ENCODE measurements at places on chromosomes 13 and 19.
A peak's percentile ranks its signal among the peaks of the same experiment; 100 is the strongest.

DNA sequence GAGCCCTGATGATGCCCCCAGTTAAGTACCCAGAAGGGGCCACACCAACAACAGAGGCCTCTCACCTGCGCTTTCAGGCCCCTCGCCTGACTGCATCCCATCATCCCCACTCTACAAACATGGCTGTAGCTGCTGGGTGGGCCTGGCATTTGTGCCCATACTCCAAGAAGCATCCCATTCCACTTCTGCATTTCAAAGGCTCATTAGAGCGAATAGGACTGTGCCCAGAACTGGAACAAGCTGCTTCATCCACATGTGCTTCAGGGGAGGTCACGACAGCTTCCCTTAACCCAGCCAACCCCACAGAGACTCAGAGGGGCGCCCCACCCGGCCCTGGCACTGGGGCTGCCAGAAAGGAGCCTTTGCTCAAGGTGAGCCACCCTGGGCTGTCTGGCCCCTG, 156.9 kb downstream of the SIPA1L3 start:
- no peak for DNase-seq

- DNase-seq, result no peak
Observed at GRCh38 chr19:11444059-11444458, 8.6 kb downstream of the PRKCSH start.

DNA sequence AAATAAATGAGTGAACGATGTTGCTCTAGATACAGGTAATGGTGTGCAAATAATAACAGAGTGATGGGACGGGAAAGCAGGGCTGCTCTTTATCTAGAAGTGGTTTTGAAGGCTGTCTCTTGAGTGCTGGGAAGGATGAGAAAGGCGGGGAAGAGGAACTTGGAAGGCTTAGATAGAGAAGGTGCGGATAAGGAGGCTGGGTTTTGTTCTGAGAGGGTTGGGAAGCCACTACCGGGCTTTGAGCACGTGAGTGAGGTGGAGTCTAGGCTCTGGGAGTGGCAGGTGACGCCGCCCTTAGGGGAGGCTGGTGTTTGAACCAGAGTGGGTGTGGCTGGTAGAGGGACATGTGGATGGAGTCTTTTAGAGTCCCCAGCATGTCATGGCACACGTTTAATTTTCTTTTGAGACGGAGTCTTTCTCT, 811 bp downstream of the ARMC6 start:
- peak; percentile 66 for DNase-seq

DNA sequence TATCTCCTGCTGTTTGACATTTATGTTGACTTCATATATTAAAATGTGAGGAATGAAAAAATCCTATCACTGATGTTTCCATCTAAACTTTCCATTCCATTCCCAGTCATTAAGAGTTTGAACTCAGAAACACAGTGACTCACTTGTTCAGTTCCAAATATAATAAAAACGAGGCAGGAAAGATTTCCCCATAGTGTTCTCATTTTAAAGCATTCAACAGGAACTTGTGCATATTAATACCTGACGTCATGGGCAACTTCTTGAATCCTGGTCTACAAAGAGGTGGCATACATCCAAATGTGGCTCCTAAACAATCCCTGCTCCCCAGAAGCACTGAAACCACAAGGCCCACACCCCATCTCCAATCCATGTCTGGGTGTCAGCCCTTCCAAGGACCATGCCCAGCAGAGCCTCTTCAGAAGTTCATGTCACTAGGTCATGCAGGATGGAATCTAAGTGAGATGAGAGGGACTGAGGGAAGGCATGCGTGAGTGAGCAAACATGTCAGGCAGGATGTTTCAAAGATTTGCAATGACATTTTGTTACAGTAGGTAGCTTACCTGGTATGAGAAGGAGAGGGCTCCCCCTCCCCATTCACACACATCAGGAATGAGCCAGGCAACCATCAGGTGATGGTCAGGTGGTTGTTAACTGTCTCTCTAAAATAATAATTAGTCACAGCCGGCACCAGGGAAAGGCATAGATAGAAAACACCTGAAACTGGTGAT, 9.4 kb upstream of the ERVV-2 start:
- no peak for DNase-seq

DNA sequence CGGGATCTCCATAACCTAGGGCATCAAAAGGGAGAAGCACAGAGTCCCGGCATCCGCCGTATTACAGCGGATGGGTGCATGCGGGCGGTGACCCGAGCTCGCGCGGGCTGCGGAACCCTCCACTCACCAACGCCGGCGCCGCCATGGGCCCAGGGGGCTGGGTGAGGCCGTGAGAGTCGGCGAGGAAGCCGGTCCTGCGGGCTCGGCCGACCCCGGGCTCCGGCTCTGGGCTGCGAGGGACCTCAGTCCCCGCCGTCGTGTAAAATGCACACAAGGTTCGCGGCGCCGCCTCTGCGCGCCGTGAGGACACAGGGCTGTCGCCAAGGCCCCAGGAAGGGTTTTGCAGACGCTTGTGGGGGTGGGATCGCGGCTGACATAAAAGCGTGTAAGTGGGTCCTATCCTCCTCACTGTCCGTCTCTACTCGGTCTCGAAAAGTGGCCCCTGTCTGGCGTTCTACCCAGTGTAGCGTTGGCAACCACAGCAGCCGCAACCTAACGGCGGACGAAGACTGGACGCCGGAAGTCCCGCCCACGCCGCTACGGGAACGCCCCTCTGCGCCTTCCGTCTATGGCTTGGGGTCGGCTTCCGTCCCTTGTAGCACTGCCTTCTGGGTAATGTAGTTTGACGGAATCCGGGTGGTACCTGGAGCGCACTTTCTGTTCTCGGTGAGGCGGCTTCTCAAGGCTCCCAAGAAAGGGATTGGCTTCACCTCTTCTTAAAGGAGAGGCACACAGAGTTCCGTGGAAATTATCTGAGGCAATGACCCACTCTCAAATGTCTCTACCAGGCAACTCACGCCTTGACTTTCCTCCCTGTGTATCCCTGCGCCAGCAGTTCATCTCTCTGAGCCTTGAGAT, at the start of gene ZNF599:
Gene ZNF599, minus strand, starts transcription at position 519 of the 858 bp plus-strand sequence. Its CDS starts 374 bp downstream, at position 145.
- peak; percentile 82 for DNase-seq

- no peak for DNase-seq
Observed at GRCh38 chr13:97567510-97568243, 133.7 kb downstream of the RAP2A start.

DNA sequence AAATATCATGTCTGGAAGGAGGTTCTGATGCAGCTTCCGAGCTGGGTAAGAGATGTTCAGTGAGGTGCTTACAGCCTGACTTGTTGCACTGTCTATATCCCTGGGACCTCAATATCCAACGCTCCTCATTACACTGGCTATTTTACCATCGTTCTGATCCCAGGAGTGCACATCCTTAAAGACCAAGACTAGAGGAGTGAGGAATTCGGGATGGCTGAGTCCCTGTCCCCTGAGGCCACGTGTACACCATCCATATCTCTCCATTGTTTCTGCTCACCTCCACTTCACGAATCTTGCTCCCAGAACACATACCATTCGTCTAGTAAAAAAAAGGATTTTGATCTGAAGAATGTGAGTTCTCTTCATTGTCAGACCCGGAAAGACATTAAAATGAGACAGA, at the start of gene OR7G2:
Gene OR7G2, minus strand, starts transcription at position 101 of the 400 bp plus-strand sequence. CDS start 4,232 bp downstream, outside the sequence.
- no peak for DNase-seq

DNA sequence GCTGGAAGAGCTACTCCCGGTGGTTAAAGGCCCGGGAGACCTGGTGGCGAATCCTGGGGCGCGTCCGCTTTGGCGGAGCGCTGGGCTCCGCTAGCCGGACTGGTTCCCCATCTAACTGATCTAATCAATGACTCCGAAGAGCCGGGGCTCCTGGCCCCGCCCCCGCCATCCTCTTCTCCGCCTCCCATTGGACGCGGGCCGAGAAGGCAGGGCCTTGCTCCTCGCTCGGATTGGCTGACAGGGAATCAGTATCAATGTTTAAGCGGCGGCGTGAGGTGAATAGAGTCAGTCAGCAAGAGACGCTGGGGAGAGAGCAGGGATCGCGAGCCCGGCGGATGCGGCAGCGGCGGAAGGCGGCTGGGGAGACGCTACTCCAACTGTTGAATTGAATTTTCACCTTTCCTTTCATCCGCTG, 1.7 kb upstream of the PCDH17 start:
- DNase-seq, result peak; percentile 99

GRCh38 chr13:44305917-44306370, 67.7 kb upstream of the SERP2 start:
- DNase-seq, result peak; percentile 81

DNA sequence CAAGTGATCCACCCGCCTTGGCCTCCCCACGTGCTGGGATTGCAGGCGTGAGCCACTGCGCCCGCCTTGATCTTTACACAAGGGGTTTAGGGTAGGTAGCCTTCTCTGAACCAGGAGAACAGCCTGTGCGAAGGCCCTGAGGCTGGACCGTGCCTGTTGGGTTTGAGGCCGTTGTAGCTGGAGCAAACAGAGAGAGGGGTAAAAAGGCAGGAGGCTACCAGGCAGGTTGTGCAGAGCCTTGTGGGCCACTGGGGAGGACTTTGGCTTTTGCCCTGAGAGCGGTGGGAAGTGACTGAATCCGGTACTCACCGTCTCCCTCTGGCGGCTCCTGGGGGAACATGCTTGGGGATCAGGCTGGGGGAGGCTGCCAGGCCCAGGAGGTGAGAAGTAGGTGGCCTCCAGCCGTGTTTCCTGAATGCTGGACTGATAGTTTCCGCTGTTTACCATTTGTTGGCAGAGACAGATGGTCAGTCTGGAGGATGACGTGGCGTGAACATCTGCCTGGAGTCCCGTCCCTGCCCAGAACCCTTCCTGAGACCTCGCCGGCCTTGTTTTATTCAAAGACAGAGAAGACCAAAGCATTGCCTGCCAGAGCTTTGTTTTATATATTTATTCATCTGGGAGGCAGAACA, 24.6 kb downstream of the SPC24 start:
- DNase-seq, result peak; percentile 36

DNA sequence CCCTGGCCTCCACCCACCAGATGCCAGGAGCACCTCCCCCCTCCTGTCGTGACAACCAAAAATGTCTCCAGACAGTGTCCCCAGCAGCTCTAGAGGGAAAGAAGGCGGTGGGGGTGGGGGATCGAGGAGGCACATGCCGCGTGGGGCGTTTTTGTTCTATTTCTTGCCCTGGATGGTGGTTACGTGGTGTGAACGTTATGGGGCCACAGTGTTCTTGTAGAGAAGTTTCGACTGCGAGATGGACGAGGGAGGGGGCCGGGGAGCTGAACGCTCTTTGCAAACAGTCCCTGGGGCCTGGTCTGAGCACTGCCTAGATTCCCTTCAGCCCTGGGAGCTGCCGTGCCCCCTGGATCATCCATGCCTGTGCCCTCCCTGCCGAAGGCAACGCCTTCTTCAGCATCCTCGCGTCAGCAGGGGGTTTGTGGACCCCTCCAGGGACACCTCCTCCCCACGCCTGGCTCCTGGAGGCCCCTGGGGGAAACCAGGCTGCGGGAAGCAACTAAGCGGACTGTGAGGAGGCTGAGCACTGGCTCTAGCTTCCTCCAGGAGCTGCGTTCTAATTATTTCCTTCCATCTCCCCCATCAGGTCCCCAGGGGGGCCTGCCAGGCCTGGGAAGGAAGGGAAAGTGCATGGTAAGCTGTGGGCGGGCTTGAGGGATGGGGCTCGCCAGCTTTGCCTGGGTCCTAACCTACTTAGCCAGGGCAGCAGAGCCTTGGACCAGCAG, 131.5 kb downstream of the IER2 start:
- no peak for DNase-seq

- no peak for DNase-seq
Observed at GRCh38 chr13:26658448-26659385, 101.2 kb downstream of the WASF3 start.

DNA sequence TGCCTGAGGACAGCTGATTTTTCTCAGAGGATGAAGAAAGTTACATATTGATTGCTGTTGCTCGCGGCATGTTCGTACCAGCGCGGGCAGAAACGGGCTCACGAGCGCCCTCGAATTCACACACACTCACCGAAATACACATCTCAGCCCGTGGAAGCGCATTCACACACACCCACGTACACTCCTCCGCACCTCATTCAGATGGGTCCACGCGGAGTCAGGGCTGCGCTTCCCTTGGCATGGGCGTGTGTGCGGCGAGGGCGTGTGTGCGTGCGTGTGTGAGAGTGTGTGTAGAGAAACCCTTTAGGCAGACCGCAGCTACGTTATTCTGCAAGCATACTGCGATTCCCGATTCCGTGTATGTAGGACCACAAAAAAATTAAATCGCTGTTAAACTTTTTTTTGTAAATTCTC, 2.1 kb upstream of the PCDH17 start:
- DNase-seq, result peak; percentile 78

DNA sequence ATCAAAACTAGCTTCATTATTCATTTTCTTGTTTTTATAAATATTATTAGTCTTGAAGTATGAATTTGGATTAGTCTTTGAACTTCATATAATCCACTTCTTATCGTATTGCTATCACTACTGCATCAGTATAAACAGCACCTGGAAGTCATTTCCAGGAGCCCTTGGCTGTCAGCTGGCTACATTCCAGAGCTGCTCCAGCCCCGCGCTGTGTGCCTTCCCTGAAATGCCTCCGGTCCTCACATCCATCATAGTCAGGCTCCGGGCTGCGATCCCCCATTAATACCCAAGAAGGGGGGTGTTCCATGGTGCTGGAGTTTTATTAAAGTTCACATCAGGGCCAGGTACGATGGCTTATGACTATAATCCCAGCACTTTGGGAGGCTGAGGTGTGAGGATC, 124.3 kb upstream of the GJB6 start:
- no peak for DNase-seq

GRCh38 chr13:73189362-73189761, 130.6 kb downstream of the KLF5 start:
- DNase-seq, result no peak

DNA sequence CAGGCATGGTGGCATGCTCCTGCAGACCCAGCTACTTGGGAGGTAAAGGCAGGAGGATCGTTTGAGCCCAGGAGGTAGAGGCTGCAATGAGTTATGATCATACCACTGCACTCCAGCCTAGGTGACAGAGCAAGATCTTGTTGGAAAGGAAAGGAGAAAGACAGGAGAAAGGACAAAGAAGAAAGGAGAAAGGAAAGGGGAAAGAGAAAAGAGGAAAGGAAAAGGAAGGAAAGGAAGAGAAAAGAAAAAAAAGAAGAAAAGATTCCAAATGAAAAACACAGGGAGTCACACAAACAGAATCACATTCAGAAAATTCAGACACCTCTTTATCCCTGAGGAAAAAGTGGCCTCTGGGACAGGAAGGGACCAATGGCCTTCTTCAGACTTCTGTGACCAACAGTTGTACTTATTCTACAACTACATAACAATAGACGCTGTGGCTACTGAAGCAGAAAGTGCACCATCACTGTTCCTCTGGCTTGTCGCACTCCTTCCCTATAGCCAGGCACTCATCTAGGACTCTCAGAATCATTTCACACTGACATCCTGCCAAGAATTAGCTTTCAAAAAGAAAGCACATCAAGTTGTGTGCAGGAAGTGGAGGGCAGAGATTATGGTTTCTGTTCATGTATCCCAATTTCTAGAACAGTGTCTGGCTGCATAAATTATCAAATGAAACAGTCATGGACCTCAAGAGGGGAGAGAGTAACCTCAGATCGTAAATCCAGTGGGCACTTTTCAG, 5.9 kb downstream of the MTMR6 start:
- DNase-seq, result no peak

- no peak for DNase-seq
Observed at GRCh38 chr19:15212711-15213110, 11.9 kb upstream of the NOTCH3 start.

DNA sequence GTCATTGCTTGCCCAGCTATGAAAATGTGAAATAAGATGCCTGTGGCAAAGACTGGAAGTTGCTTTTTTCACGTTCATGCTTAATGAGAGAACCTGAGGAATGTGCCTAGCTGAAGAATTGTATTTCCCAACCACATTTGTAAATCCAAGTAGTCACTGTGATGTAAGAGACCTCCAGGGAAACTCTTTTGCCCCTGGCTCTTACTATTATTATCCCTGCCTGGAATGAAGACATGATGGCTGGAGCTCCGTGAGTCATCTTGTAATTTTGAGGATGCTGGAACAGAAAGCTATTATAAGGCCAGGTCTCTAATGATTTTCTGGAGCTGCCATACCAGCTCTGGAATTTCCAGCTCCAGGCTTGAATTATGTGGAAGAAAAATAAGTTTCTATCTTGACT, 894.3 kb downstream of the DIAPH3 start:
- DNase-seq, result no peak
